ENCODE measurements at places on chromosomes 13 and 19. TPM values are rescaled to one million over a fixed set of nuclear protein-coding genes. Genes with fewer than 3 reads are reported as not detected.

DNA sequence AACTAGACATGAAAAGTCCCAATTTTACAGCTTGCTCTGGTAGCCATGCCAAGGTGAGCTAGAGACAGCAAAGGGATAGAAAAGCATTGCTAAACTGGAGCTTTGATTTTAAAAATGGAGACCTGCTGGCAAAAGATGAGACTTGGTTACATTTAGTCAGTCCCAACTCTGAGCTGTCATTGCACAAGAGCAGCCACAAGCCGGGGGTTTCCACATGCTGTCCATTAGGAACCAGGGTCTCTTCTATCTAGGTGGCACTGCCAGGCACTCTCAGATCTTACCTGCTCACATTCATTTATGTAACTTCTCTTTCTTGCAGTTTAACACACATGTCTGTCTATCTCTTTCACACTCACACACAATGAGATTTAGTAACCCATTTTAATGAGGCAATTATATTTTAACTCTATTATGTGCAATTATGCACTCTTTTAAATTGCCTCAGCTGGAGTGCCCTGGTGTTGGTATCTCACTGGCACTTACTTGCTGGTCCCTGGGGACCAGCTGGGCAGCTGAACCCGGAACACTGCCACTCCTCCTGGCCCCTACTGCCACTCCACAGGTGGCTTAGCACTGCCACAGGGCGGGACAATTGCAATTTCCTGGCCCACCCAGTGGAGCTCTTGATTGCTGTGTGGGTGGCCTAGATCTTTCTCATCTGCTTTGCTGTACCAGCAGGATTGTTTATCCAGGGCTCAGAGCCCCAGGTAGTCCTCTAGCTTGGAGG lies 112.5 kb downstream of the COG6 start:
- no peak for DNase-seq

GRCh38 chr13:39415008-39415802 lies 187.8 kb downstream of the LHFPL6 start:
- DNase-seq = peak; percentile 2

Gene ZNF844
- 0.24 TPM for total RNA-seq

Gene RPL21
- total RNA-seq = 791 TPM

Gene CEACAM4
- total RNA-seq = not detected

DNA sequence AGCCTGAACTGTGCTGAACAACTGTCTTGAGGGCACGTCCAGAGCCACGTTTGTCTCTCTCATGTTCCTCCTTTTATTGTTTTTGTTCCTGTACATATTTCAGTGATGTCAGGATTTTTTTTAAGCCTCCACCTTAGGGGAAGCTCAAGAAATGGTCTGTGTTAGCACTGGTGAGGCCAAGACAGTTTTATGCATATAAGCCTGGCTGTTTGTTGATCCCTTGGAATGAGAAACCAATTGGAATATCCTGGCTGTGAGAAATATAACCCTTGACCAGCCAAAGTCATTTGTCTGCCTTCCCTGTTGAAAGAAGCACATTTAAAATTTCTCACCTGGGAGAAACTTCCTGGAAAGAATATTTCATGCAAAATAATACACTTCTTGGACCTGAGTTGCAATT lies 115.8 kb downstream of the DNAJC15 start:
- no peak for DNase-seq
